Prostate gland (tissue), 2 donors: ENCODE measurements at places on chromosomes 2 and 18. TPM values are rescaled to one million over a fixed set of nuclear protein-coding genes. Genes with fewer than 3 reads are reported as not detected.

- peak; percentile 0 for DNase-seq
Measured at GRCh38 chr2:623130-623922, 53.9 kb downstream of the TMEM18 start.

- no peak for DNase-seq
Measured at GRCh38 chr18:44374966-44375365, 305.7 kb upstream of the SETBP1 start.

- no peak for DNase-seq
Measured at GRCh38 chr2:111100765-111101162, 19.9 kb upstream of the BCL2L11 start.

DNA sequence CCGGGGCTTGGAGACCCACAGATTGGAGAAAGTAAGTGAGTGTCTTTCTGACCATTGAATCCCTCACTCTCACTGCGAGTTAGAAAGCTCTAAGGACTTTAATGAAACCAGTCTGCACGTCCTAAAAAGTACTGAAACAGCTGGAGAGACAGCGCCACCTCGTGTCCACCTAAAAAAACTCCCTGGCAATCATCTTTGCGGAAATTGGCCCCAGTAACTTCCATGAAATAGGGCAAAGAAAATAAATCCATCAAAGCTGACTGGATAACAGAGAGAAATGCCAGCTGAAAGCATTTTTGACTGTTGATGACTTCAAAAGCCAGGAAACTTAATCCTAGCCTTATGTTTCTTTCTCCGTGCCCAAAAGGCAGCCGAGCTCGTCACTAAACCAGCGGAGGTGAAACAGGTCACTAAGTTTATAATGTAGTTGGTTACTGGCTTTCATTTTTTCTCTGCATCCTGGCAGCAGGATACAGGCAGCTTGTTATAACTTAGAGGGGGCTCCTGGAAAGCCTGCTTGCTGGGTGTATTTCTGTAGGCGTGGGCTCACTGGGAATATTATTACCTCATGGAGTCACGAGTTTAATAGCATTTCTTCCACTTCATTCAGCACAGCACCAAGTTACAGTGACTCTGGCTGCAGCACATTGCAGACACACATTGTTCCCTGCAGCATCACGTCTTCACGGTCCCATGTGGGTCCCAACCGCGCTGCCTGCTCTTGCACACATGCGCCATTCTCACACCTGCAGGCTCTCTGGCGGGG, 266.5 kb downstream of the HRH4 start:
- DNase-seq: peak; percentile 51

DNA sequence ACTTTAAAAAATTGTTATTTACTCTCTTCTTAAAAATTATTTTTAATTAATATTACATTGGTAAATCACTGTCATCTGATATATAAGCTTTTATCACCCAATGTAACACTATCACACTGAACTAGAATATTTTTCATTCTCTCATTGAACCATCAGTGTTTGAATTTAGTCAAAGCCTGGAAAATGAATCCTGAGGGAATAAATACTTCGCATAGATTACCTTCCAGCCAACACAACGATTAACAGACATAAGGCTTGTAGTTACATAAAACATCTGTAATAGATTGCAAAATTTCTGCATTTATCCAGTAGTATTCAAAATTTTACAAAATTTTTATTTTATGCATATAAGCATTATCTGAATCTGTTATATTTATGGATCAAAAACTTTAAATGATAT, 314.9 kb downstream of the ERBB4 start:
- no peak for DNase-seq

GRCh38 chr2:197675246-197675645, at the start of gene RFTN2:
TSS of gene RFTN2 (minus strand) at chr2:197675587. CDS start at chr2:197675458, 129 bp downstream.
- no peak for DNase-seq

DNA sequence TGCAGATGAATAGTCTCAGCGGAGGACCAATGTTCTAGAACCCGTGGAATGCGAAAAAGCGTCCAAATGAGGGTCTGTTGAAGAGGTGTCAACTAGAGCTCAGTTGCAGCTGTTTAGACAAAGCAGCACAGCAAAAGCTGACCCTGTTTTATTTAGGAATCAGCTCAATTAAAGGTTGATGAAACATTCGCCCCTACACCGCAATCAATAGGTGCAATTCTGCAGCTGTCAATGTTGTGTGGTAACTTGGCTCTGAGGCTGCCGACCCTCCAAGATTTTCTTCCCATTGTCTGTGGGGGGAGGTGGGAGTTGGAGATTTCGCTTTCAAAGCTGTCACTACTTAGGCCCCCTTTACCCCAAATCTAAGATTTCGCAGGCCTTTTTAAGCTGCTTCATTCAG, 330.0 kb downstream of the ETAA1 start:
- DNase-seq: no peak

- DNase-seq: no peak
Measured at GRCh38 chr18:79367989-79368388, 27.7 kb upstream of the NFATC1 start.

DNA sequence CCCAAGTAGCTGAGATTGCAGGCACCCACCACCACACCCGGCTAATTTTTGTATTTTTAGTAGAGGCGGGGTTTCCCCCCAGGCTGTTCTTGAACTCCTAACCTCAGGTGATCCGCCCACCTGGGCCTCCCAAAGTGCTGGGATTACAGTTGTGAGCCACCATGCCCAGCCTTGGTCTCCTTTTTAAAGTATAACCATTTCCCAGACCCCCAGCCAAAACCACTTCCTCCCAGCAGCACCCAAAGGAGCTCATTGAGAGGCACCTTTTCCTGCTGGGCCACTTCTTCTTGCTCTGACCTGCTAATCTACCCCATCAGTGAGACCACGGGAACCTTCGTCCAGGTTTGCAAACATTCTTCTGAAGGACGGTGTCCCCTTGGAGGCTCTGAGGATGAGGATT, 69.9 kb downstream of the INPP5D start:
- DNase-seq: no peak

DNA sequence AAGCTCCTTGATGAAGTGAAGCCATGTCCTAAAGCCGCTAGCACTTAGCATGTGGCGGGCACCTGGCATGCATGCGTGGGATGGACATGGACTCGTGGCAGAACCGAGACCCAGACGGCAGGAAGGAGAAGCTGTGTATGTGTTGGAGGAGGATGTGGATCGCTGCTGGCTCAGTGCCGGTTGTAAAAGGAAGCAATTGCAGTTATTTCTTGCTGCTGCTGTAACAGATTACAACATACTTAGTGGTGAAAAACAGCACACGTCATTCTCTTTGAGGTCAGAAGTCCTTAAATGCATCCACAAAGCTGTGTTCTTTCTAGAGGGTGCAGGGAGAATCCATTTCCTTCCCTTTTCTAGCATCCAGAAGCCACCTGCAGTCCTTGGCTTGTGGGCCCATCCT, 74.6 kb downstream of the AGAP1 start:
- no peak for DNase-seq

DNA sequence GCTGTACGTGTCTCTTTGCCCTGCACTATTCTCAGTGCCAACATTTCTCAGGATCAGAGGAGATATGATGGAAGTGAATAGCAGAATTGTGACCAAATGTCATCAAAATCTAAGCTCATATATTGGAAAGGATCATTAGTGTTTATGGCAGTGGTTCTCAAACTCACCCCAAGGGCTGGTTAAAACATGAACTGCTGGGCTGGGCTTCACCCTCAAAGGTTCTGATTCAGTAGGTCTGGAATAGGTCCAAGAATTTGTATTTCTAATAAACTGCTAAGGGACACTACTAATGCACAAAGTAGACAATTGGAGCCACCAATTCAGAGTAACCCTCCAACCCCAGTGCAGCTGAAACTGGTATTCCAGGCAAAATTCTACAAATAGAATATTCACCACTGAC, 317.9 kb upstream of the UBE2E3 start:
- DNase-seq: no peak

GRCh38 chr2:8671802-8672201, 10.1 kb upstream of the ID2 start:
- no peak for DNase-seq

GRCh38 chr2:207663870-207664545, 38.8 kb upstream of the METTL21A start:
- no peak for DNase-seq

DNA sequence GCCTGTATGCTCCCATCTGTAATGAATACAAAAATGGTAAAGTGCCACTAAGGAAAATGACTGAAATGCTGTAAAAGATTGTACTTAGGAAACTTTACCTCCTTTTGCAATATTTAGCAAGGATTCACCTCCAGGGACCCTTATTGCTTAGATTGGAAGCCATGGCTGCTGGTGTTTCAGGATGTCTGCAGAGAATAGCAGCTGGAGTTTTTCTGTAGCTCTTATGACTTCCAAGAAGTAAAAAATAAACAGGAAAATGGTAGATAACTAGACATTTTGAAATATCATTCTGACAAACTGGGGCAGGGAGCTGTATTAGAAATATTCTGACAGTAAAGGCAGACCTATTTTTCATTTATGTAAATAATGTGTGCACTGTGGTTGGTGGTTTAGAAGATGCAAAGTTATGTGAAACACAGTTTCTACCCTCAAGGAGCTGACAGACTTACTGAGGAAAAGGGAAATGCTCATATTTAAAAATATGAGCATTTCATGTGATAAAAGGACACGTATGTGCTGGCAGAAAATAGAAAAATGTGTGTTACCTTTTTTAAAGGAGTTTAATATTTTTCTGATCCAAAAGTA, 224.9 kb upstream of the BOD1L2 start:
- no peak for DNase-seq

GRCh38 chr2:207397917-207398655, 131.7 kb upstream of the CREB1 start:
- DNase-seq: no peak

The OTOS gene
- total RNA-seq: not detected

The EFHD1 gene
- 25.9 TPM for total RNA-seq

The TUBA4B gene
- total RNA-seq: not detected

The TCF7L1 gene
- total RNA-seq: 2.6 TPM

The LYG1 gene
- 0.32 TPM for total RNA-seq
